NCI-H2227 treated with DMSO at 0.1 percent for 48 hours (cell line): ENCODE measurements at places on chromosomes 7 and 10.

DNA sequence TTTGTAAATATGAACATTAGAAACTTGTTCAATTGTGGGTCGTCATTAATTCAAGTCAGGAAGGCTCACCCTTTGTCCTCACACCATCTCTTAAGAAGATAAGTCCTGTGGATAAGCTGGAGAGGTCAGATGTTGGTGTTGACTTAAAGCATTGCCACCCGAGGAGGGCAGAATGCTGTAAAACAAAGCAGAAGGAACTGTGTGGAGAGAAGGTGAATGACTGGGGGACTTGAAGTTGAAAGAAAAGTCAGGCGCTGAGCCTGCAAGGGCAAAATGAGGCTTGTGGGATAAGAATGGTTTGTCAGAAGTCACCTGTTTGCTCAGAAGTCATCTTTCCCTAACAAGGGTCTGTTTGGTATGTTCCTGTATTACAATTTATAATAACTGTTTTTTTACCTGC, 9.1 kb downstream of the RPA3 start:
- DNase-seq, result no peak

- DNase-seq, result no peak
These were observed 199.4 kb upstream of the PRSS58 start for GRCh38 chr7:142457146-142457703.

GRCh38 chr10:129258283-129258923, 208.6 kb upstream of the MGMT start:
- DNase-seq, result no peak

DNA sequence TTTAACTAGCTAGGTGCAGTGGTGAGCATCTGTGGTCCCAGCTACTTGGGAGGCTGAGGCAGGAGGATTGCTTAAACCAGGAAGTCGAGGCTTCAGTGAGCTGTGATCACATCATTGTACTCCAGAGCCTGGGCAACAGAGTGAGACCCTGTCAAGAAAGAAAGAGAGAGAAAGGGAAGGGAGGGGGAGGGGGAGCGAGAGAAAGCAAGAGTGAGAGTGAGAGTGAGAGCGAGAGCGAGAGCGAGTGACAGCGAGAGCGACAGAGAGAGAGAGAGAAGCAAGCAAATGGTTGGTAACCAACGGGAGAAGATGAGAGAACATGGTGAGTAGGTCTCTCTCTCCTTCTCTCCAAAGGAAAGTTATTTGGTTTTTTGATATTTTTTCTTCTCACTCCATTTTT, 69.8 kb upstream of the DGKI start:
- DNase-seq, result no peak

- no peak for DNase-seq
These were observed 61.2 kb downstream of the LRGUK start for GRCh38 chr7:134188311-134188710.

DNA sequence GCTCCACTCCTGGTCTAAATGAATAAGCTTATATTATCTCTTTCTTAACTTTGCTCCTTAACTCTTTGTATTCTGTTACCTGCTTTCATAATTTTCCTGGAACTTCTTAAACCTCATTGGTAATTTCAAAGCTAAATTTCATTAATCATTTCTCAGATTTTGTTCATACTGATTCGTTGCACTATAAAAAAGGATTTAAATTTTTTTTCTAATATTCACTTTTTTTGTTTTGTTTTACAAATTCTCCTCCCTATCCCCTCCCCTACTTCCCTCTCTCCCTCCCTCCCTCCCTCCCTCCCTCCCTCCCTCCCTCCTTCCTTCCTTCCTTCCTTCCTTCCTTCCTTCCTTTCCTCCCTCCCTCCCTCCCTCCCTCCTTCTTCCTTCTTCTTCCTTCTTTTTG, 14.7 kb downstream of the ST7 start:
- DNase-seq, result no peak

- DNase-seq, result no peak
These were observed 145.9 kb upstream of the ITGB1 start for GRCh38 chr10:33103863-33104379.

DNA sequence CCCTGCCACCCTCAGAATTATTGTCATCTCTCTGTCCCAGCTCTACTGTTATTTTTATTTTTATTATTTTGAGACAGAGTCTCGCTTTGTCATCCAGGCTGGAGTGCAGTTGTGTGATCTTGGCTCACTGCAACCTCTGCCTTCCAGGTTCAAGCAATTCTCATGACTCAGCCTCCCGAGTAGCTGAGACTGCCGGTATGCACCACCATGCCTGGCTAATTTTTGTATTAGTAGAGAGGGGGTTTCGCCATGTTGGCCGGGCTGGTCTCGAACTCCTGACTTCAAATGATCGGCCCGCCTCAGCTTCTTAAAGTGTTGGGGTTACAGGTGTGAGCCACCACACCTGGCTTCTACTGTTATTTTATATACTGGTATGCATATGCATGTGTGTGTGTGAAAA, 11.0 kb downstream of the CALHM2 start:
- DNase-seq, result no peak
